C1 segment of cervical spinal cord (tissue), 14 donors: ENCODE measurements at places on chromosomes 3 and 15.

DNA sequence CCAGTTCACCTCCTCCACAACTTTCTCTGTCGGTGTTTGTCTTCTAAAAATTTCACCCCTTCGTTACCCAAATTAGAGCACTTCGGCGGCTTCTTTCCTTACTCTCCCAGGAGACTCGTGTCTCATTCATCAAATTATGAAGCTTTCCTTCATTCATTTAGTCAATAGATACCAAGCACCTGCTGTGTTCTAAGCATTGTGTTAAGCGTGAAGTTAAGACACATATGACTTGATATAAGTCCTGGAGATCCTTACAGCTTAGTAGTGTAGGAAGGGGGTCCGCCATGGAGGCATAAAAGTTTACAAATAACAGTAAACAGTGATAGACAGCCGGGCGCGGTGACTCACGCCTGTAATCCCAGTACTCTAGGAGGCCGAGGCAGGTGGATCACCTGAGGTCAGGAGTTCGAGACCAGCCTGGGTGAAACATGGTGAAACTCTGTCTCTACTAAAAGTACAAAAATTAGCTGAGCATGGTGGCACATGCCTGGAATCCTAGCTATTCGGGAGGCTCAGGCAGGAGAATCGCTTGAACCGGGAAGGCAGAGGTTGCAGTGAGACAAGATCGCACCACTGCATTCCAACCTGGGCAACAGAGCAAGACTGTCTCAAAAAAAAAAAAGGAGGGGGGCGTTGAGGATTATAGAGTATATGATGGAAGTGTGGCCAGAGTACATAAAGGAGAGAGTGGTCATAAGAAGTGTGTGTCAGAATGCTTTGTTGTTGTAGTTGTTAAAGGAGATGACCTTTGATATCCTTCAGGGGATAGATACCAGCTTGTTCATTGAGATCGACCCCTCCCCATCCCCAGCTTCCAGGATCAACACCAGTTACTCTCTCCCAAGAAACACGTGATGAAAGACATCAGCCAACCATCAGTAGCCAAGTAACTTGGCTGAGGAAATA is 744 bp upstream of the CCDC32 start:
- DNase-seq = no peak

- peak; percentile 86 for DNase-seq
These were observed 44.4 kb upstream of the PSMD6 start for GRCh38 chr3:64067506-64068346.

DNA sequence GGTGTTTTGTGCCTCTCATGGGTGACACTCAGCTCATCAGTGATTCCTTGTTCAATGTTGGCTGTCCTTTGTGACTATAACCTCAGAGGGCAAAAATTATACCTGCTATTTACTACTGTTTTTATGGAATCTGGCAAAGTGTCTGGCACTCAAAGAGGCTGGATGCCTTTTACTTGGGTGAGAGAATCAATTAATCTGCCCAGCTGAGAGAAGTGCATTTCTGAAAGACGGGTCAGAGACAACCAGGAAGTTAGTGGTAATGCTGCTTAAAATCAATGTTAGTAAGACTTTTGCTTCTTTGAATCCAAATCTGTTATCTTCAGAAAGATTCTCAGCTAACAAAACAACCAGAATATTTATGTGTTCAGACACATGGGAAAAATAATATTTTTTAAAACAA is 436.2 kb upstream of the SUCLG2 start:
- no peak for DNase-seq

DNA sequence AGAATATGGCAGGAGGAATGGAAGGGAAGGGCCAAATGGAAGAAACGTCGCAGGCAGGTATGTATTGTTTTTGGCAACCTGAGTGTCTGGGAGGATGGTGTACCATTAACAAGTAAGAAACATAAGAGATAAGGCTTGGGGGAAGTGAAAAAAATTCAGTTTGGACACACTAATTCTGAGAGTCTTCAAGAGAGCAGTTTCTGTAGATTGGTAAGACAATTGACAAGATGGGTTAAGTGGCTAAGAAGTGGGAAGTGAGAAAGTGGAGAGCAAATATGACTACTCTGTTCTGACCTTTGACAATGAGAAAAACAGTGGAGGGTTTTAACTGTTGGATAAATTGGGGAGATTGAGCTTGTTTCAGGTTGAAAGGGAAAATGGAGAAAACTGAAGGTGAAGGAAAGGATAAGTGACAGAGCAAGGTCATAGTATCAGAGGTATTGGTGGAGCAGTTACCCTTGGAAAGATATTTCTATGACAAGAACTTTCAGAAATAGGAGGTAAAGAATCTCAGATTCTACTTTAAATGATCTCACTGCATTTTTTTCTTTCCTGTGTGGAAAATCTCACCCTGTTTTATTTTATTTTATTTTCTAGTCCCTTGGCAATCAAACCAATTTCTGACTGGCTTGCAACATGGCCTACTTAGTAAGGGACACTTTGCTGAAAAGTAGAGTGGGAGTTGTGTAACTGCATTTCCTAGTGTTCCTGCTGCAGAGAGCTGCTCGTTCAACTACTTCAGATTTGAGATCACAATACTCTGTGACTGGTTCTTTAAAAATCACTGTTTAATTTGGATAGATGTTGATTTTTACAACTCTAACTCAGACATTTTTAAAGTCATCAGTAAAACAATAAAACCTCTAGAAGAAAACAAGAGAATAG is 23.1 kb upstream of the GABPB1 start:
- no peak for DNase-seq

GRCh38 chr15:71813723-71814470 is 3.5 kb downstream of the NR2E3 start:
- DNase-seq = no peak

DNA sequence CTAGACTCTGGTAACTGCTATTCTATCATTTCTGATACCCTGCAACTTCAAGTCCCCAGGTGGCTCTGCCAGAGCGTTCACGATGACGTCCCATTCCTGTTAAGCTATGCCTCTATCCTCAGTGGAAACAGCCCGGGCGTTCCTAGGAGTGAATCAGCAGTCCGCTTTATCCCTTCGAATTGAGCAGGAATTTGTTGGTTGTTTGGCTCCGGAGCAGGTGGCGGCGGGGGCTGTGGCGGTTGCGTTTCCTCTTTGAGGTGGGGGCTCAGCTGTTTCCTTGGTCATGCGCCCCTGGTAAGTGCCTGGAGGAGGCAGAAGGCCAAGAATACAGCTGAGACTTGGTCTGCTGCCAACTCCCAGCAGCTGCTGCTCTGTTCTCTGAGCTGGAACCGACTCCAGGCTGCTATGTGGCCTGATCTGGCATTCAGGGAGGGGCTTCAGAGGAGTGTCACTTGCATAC is 25.2 kb downstream of the ARPP21 start:
- peak; percentile 58 for DNase-seq

DNA sequence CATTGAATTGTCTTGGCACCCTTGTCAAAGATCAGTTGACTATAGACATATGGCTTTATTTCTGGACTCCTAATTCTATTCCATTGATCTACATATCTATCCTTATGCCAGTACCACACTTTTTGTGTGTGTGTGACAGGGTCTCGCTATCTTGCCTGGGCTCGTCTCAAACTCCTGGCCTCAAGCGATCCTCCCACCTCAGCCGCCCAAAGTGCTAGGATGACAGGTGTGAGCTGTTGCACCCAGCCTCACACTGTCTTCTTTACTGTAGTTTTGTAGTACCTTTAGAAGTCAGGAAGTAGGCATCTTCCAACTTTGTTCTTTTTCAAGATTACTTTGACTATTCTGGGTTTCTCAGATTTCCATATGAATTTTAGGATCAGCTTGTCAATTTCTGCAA is 24.3 kb downstream of the CDAN1 start:
- DNase-seq = no peak

- DNase-seq = no peak
These were observed 46.2 kb downstream of the CNTN6 start for GRCh38 chr3:1139071-1139470.

DNA sequence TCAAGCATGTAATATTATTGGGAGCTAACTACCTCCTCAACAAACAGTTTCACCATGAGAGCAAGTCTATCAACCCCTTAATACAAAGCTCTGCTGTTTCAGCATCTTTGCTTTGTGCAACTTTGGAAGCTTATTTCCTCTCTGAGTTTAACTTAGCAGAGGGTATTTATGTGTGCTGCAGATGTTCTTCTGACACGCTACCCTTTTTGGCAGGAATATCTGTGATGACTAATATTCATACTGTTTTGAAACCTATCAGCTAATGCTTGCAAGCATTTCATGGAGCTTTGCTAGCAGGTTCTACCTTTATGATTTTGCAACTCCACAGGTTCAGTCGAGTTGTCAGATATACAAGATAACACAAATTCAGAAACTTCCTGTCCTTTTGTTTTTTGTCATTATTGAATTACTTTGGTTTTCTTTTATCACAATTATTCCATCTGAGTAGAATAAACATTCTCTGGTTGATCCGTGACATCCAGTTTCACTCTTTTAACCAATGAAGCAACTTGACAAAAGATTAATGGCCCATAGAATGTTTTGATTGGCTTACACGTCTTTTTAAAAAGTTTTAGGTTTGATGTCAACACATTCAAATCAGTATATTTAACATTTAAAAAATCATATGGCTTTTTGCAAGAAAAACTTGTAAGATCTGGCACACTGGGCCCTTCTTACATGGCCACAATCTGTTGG is 1.7 kb upstream of the SLC9A9 start:
- no peak for DNase-seq

GRCh38 chr15:59327942-59328341 is 44.7 kb downstream of the MYO1E start:
- DNase-seq = no peak

DNA sequence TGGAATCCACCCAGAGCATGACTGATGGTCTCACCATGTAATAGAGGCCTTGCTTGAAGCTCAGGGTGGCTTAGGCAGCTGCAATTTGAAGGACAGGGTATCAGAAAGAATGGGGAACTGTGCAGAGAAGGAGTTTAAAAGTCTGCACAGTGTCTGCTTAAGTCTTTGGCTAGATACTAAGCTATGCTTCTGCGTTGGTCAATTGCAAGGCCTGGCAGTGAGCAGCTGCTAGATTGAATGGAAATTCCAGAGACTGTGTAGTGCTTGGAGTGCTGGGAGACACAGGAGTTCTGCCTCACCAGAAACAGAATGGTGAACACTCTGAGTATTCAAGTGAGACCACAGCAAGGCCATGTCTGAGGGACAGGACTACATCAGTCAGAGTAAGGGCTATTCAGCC is 17.3 kb upstream of the ATP10A start:
- no peak for DNase-seq

DNA sequence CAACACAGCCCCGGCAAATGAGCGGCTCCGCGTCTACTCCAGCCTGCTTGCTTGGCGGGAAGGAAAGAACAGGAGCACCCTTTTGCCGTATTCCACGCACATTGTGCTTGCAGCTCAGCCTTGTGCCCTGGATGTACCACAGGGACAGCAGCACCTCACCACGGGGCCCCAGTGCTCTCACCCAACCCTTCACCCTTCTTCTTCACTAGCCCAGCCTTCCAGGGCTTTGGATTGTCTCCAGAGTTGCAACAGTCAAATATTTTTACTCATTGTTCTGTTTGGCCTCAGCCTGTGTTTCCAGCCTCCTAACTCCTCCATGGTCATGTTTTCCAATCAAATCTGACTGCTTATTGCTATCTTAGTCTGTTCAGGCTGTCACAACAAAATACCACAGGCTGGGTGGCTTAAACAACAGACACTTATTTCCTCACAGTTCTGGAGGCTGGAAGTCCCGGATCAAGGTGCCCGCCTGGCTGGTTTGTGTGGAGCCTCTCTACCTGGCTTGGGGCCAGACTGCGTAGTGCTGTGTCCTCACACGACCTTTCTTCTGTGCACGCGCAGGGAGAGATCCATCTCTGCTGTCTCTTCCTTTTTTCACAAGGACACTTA is 79.2 kb upstream of the ABHD17C start:
- DNase-seq = no peak

DNA sequence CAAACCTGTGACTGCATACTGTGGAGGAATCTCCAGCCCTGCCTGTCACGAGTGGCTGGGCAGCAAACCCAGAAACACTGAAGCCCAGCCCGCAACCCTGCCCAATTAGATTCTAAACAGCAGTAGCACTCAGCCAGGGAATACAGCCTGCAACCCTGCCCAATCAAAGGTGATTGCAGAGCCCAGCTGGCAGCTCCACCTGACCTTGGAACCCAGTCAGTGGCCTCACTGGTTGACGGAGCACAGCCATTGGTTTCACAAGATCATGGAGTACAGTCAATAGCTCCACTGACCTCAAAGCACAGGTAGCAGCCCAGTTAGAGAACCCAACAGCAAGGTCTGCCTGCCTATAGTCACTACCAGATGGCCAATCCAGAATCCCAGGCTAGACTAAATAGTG is 35.2 kb upstream of the MYLK start:
- DNase-seq = no peak

DNA sequence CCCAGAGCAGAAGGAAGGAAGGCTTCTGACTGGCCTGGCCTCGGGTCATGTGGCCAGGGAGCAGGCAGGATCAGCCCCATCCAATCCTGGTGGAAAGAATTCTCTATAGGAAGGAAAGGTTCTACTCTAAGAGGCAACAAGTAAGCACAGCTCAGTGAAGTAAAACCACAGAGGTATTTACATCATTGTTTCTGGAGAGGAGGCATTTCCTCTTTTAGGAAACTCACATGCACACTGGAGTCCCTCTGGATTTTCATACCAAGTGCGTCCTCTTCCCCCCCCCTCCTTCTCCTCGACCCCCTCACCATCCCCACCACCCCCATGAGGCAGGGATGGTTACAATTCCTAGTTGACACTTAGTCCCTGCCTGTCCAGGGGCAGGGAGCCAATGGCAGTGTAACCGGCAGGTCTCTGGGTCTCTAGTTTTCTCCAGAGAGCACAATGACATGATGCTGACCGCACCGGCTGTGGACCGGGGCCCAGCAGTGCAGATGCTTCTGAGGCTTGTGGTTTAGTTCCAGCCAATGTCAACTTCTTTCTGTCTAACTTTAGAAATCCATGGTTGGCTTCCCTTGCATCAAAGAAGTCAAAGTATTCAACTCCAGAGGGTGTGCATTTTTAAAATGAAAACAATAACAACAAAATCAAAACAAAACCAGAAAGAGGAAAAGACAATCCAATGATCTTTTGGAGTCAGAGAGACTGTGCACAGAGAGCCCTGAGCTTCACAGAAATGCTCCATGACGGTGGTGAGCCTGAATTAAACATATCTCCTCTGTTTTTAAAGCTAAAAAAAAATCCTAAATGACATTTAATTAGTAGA is 230.3 kb upstream of the TLE3 start:
- peak; percentile 24 for DNase-seq

GRCh38 chr15:36334059-36334458 is 245.4 kb upstream of the CDIN1 start:
- no peak for DNase-seq

DNA sequence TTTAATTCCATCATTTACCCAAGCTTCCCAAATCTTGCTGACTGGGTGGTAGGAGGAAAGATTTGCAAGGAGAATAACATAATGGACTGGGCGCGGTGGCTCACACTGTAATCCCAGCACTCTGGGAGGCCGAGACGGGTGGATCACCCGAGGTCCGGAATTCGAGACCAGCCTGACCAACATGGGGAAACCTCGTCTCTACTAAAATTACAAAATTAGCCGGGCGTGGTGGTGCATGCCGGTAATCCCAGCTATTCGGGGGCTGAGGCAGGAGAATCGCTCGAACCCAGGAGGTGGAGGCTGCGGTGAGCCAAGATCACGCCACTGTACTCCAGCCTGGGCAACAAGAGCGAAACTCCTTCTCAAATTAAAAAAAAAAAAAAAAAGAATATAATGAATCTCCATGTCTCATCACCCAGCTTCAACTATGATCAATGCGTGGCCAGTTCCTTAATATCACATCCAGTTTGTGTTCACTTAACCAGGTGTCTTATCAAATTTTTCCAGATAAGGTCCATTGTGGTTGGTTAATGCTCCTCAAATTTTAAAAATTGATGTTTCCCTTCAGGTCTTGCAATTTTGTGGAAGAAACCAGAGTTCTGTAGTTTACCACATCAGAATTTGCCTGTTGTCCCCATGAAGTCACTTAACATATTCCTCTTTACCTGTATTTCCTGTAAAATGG is 1.3 kb upstream of the ABCF3 start:
- DNase-seq = no peak
